IMR-90 (cell line): ENCODE measurements at places on chromosomes 13 and 19. TPM values are rescaled to one million over a fixed set of nuclear protein-coding genes. Genes with fewer than 3 reads are reported as not detected.

The NRTN gene
- 0.18 TPM in 1 of 2 replicates, not detected in the other for total RNA-seq

DNA sequence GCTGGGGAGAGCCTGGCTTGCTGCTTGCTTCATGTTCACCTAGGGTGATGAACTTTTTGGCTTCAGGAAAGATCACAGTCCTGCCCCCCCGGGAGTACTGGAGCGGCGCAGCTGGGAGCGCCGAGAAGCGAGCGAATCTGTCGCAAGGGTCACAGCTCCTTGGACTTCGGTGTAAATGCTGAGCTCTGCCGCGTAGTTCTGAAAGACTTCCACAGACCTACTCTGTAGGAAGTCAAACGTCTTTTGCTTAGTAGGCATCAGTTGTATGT, 2.7 kb downstream of the ING1 start:
- no peak for DNase-seq

DNA sequence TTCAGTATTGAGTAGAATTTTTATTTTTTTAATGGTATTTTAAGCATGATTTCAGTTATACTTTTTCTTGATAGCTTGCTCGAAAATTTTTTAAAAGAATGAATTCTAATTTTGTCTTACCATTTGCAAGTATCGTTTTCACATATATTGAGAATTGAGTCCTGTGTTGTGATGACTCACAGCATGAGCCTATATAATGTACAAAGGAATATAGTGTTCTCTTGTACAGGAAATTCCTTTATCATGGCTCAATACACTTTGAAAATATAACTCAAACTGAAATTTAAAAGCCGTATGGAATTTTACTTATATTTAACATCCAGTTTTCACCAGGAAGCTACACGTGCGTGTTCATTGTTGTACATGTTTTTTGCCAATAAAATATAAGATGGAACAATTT, 161.1 kb upstream of the TMTC4 start:
- no peak for DNase-seq

GRCh38 chr13:35554972-35555623, 78.6 kb upstream of the MAB21L1 start:
- DNase-seq = no peak

DNA sequence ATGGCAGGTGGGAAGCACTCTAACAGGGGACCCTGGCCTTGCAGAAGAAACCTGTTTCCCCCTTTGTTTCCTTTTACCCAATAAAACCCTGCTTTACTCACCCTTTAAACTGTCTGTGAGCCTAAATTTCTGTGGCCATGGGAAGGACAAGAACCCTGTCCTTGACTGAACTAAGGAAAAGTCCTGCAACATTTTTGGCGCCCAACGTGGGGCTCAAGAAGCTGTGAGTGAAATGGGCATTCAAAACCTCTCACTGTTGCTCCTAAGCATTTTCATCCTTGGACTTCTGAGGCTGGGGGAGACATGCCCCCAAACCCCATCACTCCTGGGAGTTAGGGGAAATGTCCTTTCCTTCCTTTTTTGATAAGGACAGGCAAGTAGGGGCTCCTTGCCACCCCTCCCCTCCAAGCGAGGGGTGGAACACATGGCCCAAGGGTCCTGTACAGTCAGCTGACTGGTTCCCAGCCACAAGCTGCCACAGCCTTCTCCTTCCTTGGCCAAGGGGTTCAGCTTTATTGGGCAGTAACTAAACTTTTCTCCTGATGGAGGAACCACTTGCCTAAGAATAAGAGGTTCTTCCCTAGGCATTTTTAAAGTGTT, 381.6 kb downstream of the KLF5 start:
- DNase-seq = no peak

GRCh38 chr13:107753291-107753690, 462.0 kb downstream of the LIG4 start:
- DNase-seq = no peak

- peak; percentile 96 for DNase-seq
Observed at GRCh38 chr13:97223711-97224541, 1.8 kb downstream of the MBNL2 start.

- no peak for DNase-seq
Observed at GRCh38 chr19:36876993-36877938, 26.6 kb downstream of the ZNF345 start.
